T-helper 17 cell (primary cell): ENCODE measurements at places on chromosomes 3 and 15. TPM values are rescaled to one million over a fixed set of nuclear protein-coding genes. Genes with fewer than 3 reads are reported as not detected.

DNA sequence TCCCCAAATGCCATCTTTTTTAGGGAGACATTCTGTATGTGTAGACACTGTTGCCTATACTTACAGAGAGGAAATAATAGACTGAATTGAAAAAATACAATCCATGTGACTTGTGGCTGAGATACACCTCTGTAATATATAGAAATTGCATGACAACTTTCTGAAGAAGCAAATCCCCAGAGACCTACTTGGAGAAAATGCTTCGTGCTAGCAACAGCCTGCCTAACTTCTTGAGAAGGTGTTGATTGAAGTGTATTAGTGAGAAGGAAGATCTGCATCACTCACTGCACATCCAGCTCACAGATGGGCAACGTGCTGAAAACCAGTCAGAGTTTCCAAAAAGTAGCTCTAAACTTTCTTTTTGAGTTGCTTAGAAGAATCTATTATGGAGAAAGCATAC lies 404.1 kb downstream of the EPHB1 start:
- DNase-seq, result no peak

IGDCC3 gene
- not detected for total RNA-seq

NSUN3 gene
- total RNA-seq, result 16.7 TPM

GRCh38 chr3:55601366-55602080 lies 114.4 kb upstream of the WNT5A start:
- DNase-seq, result no peak

- no peak for DNase-seq
Observed at GRCh38 chr3:98557324-98558010, 25.7 kb downstream of the GPR15 start.

- peak; percentile 92 for DNase-seq
Observed at GRCh38 chr3:69051756-69052471, at the start of gene TMF1. TMF1 (minus strand) TSS chr3:69052333; CDS start chr3:69052086, 247 bp downstream.

GRCh38 chr15:80246425-80246894 lies 5.6 kb downstream of the CTXND1 start:
- DNase-seq, result no peak

GXYLT2 gene
- 0.10 TPM for total RNA-seq

DNA sequence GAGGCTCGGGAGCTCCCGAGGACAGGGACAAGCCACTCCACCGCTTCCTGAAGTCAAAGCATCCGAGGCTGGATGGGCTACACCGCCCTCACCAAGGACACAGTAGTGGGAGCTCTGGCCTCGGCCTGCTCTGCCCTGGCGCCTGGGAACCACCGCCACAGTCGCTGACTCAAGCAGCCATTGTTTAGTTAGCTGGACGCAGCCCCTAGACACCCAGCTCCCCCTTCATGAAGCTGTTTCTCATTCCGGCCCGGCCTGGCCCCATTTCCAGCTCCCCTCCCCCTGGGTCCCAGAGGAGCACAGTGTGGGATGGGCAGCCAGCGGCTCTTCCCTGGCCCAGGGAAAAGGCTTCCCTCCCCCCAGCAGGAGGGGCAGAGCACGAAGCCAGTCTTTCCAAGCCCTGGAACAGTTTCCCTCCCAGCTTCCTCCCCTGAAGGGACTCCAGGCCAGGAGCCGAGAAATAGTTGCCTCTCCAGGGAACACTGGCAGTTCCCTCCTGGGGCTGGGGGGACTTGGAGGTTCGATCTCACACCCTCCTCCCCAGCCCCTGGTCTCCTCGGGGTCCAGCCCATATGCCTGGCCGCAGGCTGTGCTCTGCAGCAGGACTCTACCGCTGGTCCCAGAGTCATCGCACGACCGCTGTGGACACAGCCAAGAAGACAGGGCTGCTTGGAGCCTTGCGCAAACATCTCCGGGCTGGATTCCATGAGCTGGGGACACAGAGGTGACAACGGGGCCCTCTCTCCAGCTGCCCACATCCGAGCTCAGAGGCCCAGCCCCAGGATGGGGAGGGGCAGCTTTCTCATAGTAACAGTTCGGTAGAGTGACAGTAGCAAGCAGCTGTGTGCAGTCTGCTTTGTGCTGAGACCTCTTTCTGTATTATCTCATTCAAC lies 10.0 kb downstream of the PLXND1 start:
- no peak for DNase-seq

LARP6 gene
- total RNA-seq, result 0.35 TPM

GRCh38 chr3:102745881-102746280 lies 311.1 kb downstream of the ZPLD1 start:
- DNase-seq, result no peak

CFAP91 gene
- 0.63 TPM for total RNA-seq

- DNase-seq, result no peak
Observed at GRCh38 chr15:73781038-73781925, 28.1 kb upstream of the INSYN1 start.

FANCD2OS gene
- total RNA-seq, result not detected

- no peak for DNase-seq
Observed at GRCh38 chr15:59996298-59997041, 7.6 kb upstream of the FOXB1 start.

DNA sequence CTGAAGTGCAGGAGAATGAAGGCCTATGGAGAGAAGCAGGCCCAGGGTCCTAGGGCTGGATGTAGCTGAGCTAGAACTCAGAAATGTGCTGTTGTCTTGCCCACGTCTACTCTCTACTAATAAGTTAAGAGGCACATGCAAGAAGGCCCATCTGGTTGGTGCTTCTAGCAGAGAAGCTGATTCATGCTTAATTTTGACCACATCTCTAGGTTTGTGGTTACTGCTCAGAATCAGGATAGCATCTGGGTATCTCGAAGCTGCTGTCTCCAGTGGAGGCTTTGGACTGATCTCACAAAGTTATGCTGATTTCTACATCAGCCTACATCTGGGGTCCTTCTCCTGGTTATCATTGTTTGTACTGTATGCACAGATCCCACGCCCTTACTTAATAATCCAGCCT lies 87.3 kb downstream of the CACNA1D start:
- DNase-seq, result no peak

- no peak for DNase-seq
Observed at GRCh38 chr15:92468991-92469390, 75.3 kb downstream of the ST8SIA2 start.

DOCK3 gene
- 3.2 TPM for total RNA-seq

DNA sequence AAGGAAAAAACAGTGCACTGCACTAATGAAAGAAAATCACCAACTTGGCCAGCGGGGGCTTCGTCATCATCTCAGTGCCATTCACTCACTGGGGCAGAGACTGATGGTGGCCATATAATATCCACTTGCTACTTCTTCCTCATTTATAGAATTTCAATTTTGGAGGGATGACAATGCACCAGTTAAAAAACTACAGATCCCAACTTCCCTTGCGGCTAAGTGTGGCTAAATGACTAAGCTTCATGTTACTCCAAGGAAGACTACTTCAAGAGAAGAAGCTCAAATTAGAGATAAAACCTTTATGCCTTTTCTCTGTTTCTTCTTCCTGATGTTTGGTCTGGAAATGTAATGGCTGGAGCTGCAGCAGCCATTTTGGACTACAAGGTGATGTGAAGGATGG lies 38.8 kb downstream of the NGLY1 start:
- DNase-seq, result no peak

EPHA6 gene
- total RNA-seq, result not detected

FAM81A gene
- not detected for total RNA-seq
